HT1080 (cell line): ENCODE measurements at places on chromosomes 2 and 18.

- no peak for DNase-seq
These were observed 68.7 kb upstream of the ACSL3 start for GRCh38 chr2:222792001-222792611.

- no peak for DNase-seq
These were observed 62.6 kb upstream of the ALPP start for GRCh38 chr2:232315923-232316299.

GRCh38 chr2:59528525-59528924, 1024.9 kb downstream of the BCL11A start:
- DNase-seq = no peak

- no peak for DNase-seq
These were observed 61.3 kb upstream of the CREB1 start for GRCh38 chr2:207468488-207468887.

DNA sequence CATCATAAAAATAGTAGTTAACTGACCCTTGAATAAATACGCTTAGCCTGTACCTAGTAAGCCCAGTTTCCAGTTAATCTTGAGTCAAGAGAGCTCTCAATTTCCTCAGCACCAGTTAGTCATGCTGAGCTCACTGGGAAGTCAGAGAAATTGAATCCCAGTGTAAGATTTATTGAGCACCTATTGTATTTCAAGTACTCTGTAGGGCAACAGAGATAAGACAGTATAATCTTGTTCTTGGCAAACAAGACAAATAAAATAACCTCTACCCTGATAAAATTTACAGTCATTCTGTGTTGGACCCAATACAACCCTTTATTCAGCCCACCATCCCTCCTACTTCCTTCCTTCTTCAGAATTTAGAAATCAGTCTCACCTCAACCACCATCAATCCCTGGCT, 71.9 kb upstream of the NRP2 start:
- peak; percentile 46 for DNase-seq

DNA sequence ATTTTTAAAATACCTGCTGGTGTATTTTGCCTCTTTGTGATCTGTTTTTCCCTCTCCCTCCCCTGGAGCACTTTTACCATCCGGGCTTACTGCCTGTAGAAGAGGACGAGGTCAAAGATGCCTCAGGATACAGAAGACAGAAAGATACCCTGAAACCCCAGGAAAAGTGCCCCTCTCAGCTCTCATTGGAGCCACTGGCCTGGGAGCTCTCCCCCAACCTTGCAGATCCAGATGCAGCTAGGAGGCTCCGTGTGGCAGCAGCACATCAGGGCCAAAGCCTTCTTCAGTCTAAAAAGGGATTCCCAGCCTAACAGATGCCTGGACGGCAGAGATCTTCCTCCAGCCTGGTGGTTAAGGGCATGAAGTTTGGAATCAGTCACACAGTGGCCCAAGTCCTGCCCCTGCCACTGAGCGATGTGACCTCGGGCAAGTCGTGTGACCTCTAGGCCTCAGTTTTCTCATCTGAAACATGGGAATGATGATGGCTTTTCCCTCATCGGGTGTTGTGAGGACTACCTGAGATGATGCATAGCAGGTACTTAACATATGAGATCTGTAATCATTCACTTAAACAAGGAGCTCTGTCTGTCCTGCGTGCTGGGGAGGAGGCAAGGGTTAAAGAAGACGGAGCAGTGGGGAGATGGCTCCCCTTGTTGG, 239.4 kb downstream of the DYSF start:
- DNase-seq = no peak

- DNase-seq = peak; percentile 71
These were observed 3.0 kb upstream of the IL1RN start for GRCh38 chr2:113124181-113124961.

GRCh38 chr2:206989311-206989710, 50.0 kb downstream of the CPO start:
- DNase-seq = peak; percentile 61
